ENCODE measurements at places on chromosomes 2 and 18. TPM values are rescaled to one million over a fixed set of nuclear protein-coding genes. Genes with fewer than 3 reads are reported as not detected.

ANO7 gene
- polyA plus RNA-seq: 0.81 TPM

FAM110C gene
- polyA plus RNA-seq: not detected

NTSR2 gene
- not detected for polyA plus RNA-seq

CKAP2L gene
- 3.4 TPM for polyA plus RNA-seq

IKZF2 gene
- 0.08 TPM for polyA plus RNA-seq

ANXA4 gene
- 42.2 TPM for polyA plus RNA-seq

CPO gene
- not detected for polyA plus RNA-seq

IL37 gene
- polyA plus RNA-seq: not detected

- peak; percentile 63 for DNase-seq
Observed at GRCh38 chr2:55954306-55955035, 30.9 kb upstream of the EFEMP1 start.

DNA sequence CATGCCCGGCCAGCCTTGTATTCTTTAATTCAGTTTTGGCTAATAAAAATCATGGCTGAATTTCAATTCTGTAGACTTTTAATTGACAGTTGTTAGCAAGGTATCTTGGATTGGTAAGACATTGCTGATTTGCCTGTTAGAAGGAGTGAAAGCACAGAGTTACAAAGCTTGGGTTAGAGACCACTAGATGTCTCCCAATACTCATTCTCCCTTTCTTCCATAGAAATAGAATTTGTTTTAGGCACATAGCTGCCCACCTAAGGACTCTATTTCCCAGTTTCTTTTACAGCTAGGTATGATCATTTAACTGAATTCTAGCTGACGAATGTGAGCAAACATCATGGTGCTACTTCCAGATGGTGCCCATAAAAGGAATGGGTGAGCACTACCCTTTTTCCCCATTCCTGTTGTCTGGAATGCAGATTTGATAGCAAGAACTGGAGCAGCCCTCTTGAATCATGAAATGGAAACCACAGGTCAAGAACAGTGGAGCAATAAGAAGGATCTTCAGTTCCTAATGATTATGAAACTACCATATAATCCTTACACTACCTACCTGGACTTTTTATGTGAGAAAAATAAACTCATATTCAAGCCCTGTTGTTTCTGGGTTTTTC lies 17.5 kb downstream of the PECR start:
- DNase-seq: no peak

DNA sequence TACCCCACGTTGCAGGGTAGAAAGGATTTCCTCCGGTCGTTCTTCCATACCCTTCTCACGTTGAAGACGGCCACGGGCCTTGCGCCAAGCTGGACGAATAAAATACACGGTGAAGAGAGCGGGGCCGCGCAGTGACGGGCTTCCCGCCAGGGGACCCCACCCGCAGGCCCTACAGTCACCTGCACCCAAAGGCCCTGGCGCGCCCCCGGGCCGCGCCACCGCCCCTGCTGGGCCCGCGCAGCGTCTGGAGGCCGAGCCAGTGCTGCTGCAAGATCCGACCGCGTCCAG lies 199 bp downstream of the FBXO15 start:
- DNase-seq: no peak

- DNase-seq: no peak
Observed at GRCh38 chr2:191638802-191639172, 39.1 kb upstream of the NABP1 start.

DNA sequence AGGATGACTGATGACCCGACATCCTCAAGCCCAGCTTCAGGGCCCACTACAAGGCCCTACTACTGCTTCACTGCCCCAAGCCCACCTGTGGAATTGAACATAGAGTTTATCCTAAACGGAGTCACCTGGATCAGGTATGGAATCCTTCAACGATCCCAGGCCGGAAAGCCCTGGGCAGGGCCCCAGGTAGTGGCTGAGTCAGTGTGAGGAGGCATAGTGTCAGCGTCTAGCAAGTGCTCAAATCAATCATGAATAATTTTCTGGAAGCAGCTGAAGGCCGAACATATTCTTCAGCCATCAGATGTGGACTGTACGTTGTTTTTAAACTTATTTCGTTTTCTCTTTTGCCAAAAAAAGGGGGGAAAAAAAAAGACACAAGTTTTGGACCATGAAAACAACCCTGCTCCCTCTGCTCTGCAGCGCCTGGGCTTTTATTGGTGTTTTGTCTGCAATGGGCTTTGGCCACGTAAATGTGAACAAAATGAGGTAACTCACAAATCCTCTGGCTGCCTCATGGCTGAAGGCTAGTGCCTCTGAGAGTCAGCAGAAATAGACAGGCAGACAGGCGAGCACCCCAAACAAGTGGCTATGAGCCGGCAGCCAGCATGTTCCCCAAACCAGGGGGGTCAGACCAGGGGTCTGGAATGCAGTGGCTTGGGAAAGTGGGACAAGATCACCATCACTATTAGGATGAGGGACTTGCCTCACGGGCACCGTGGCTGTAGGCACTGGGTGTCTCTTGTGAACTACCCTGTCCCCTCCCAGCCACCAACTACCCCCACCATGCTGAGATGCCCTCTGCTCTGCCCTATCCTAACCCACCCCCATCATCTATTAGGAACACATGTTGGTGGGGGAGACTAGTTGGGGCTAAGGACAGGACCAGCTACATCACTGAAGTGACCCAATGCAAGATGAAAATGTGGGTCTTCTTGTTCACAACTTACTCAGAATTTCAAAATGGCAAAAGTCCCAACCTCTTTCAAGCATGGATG lies 51.4 kb downstream of the TTC32 start:
- DNase-seq: no peak

GRCh38 chr2:84807063-84807485 lies 73.8 kb downstream of the TRABD2A start:
- DNase-seq: peak; percentile 7

GRCh38 chr2:7052404-7052803 lies 135.2 kb downstream of the RNF144A start:
- DNase-seq: no peak

DNA sequence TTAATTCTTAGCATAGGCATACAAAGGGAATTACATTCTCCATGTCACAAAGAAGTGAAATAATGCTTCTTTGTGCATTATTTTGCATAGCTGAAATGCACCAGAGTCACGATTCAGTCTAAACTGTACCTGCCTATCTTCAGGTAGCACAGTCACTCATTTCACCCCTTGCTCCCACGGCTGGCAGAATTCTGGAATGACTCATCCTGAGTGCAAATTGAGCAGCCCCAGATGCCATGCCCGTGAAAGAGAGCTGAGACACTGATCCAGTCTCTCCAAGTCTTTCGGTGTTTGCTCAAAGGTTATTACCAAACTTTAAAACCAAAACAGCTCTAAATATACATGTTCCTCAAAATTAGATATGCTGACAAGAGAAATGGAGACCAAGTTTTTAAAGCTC lies 168.3 kb upstream of the POU3F3 start:
- DNase-seq: no peak

- DNase-seq: peak; percentile 28
Observed at GRCh38 chr2:96342085-96342484, 6.5 kb downstream of the NCAPH start.

DNA sequence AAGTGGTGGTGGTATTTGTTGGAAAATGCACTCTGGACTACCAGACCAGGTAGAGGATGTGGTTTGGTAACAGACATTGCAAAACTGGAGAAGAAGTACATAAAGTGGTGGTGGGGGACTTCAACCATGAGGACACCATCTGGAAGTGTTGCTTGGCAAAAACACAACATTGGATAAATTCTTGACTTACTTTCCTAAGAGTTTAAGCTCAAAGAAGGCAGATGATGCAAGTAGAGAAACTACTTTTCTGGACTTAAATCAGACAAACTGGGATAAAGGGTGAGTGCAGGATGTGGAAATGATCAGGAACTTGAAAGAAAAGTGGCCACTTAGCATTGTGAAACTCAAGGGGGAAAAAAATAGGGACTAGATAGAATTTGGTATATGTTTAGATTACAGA lies 487.4 kb downstream of the ZEB2 start:
- DNase-seq: no peak

DNA sequence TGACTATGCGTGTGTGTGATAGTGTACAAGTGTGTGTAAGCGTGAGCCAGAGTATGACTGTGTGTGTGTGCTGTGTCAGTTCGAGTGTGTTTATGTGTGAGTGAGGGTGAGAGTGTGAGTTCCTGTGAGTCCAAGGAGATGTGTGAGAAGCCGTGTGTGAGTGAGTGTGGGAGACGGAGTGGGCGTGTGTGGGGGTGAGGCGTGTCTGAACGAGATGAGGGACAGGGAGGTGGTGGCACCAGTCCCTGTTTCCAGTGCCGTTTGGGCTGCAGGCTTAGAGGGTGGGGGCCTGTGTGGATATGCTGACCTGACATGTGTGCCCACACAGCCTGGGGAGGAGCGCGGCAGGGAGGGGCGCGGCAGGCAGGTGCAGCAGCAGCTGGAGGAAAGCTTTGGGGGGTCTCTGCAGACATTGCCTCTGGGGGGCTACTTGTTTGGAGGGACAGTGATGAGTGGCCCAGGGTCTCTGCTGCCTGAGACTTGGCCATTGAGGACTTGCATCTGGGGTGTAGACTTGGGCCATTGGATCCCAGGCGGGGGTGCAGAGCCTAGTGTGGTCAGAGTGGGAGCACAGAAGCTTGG lies 41.6 kb downstream of the GLI2 start:
- DNase-seq: no peak

DNA sequence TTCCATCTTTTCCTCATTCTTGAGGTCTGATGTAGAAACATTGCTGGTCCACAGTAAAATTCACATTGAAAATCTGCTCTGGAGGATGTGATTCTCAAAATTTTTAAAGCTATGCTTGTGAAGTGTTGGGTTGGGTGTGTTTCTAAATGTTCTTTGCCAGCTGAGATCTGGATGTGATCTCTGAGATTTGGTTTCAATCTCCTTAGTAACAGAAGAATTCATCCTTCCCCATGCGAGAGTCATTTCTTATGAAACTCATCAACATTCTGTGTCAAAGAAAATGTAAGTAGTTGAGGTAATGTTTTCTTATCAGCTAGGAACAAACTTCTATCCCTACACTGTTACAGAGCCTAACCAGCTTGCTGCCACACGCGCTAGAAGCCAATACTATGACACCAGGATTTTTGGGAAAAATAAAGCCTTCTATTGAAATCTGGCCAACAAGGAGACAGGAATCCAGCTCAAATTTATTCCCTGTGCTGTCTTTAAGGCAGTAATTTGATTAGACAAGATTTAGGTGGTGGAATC lies 134.9 kb downstream of the PTH2R start:
- DNase-seq: no peak

GRCh38 chr2:29397039-29397438 lies 281.8 kb downstream of the CLIP4 start:
- DNase-seq: no peak

DNA sequence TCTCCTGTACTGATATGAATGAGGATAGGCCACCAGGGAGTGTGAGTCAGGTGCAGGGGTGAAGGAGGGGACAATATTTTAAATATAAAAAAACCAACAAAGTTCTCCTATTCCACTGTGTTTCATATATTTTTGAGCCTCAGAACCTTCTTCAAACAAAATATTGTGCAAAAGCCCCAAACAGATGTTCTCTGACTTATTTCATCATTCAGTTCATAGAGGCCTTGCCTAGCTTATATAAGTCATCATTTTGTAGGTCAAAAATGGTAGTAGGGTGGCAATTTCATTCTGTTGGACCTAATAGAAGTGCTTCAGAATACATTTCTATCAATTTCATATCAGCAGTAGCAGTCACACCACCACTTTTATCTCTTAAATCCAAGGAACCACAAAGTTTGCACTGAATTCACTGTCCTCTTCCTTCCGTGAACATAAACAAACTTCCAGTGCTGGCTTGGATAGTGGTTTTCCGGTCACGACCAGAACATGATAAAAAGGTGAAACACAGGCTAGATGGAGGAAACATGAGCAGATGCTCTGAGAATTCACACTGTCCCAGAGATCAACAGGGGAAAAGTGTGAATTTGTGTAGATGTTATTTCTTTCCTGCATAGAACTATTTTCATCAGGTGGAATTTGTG lies 99.1 kb downstream of the EN1 start:
- DNase-seq: no peak

- DNase-seq: peak; percentile 23
Observed at GRCh38 chr2:164868563-164869419, 27.2 kb upstream of the COBLL1 start.

GRCh38 chr2:217943446-217944321 lies 59.1 kb downstream of the TNS1 start:
- peak; percentile 57 for DNase-seq

- no peak for DNase-seq
Observed at GRCh38 chr2:237359518-237359840, 54.5 kb downstream of the COL6A3 start.

Measured in endothelial cell of umbilical vein (primary cell).